Endothelial cell (in vitro differentiated cells): ENCODE measurements at places on chromosomes 12 and 14.

- H3K4me1 ChIP-seq, result peaks cover 5% of the 10 kb centered on the region
- H3K27me3 ChIP-seq, result no peaks in the 10 kb centered on the region
- no peak for DNase-seq
- no peaks in the 10 kb centered on the region for H3K36me3 ChIP-seq
- H3K27ac ChIP-seq, result no peak overlapping the region
Measured at GRCh38 chr14:26709019-26709418, 111.2 kb upstream of the NOVA1 start.

- H3K27me3 ChIP-seq, result peaks cover 1% of the 10 kb centered on the region
- no peaks in the 10 kb centered on the region for H3K4me1 ChIP-seq
- DNase-seq, result no peak
- H3K36me3 ChIP-seq, result no peaks in the 10 kb centered on the region
Measured at GRCh38 chr12:91261820-91262676, 79.4 kb upstream of the DCN start.

- no peak overlapping the region for H3K4me3 ChIP-seq
- no peak for DNase-seq
- no peaks in the 10 kb centered on the region for H3K36me3 ChIP-seq
- H3K4me1 ChIP-seq, result no peaks in the 10 kb centered on the region
- H3K27me3 ChIP-seq, result peaks cover 2% of the 10 kb centered on the region
Measured at GRCh38 chr12:93624595-93625294, 52.3 kb downstream of the SOCS2 start.

- no peak overlapping the region for H3K4me3 ChIP-seq
- peak; percentile 43 for DNase-seq
- no peak overlapping the region for H3K27ac ChIP-seq
Measured at GRCh38 chr12:71415336-71416231, 24.0 kb upstream of the LGR5 start.

DNA sequence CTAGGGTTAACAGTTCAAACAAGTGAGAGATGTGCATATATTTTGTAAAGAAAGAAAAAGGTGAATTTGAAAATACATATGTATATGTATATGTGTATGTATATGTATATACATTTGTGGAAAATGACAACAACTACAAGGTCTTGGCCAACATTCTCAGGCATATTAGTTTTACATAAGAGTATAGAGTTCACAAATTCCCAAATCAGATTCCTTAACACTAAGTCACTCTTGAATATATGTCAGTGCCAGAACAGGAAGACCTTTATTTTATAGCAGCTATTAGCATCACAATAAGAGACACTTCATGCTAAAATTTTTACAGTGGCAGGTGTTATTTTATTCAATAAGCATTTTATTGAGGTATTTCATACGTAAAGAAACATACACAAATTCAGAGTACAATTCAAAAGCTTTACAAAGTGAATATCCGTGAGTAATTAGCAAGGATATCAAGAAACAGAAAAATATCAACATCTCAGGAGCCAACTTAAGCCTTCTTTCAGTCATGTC, 179.7 kb downstream of the SLC6A15 start:
- H3K4me3 ChIP-seq, result no peak overlapping the region

DNA sequence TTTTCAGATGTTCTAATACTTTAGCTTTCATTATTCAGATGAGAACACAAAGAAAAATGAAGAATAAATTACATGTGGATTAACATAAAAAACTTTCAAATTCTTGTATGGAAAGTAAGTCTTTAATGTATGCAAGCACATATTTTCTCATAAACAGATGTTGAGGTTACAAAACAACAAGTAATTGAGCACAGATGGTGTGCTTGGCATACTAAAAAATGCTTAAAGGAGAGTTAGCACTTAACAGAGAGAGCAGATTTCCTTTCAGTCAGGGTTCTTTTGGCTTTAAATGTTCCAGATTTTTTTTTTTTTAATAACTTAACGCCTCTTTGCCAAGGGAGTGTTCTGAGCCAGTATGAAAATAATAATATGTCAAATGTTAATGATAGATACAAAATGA, 96.0 kb downstream of the RASSF9 start:
- H3K27ac ChIP-seq, result no peak overlapping the region
- H3K4me3 ChIP-seq, result no peak overlapping the region
- no peaks in the 10 kb centered on the region for H3K4me1 ChIP-seq

DNA sequence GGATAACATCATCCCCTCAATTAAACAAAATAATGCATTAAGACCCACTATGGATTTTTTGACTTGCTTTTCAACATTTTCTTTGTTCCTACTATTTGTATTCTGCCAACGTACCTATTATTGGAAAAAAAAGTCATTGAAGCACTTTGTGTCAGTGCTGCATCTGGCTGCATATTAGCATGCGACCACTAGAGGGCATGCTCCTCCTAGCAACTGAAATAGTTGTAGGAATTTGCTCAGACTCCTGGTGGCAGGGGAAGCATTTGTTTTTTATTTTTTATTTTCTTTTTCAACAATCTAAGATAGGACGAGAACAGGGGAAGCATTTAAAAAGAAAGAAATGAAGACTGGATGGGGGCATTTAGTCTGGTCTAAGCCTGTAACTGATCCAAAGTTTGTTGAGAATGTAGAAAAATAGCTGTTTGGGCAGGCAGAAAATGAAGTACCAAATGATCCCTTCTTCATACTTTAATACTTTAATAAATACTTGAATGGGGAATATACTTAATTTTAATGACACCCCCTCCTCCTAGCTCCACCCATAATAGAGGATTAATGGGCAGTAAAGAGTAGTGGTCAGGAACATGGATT, 14.5 kb upstream of the CLEC4A start:
- no peak overlapping the region for H3K27ac ChIP-seq
- H3K4me3 ChIP-seq, result no peak overlapping the region
- H3K4me1 ChIP-seq, result no peaks in the 10 kb centered on the region
- DNase-seq, result peak; percentile 76
- peaks cover 4% of the 10 kb centered on the region for H3K36me3 ChIP-seq
- peaks cover 2% of the 10 kb centered on the region for H3K27me3 ChIP-seq

DNA sequence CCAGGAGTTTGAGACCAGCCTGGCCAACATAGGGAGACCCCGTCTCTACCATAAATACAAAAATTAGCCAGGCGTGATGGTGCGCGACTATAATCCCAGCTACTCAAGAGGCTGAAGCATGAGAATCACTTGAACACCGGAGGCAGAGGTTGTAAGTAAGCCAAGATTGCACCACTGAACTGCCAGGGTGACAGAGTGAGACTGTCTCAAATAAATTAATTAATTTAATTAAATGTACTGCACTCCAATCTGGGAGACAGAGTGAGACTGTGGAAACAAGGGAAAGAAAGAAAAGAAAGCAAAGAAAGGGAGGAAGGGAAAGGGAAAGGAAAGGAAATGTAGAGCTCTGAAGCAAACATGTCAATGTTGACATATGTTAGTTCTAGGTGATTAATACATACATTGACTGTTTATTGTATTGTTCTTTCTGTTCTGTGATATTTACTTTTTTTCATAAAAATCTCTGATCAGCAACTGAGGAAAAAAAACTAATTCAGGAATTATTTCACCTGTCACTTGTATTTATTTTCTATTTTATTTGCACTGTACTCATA, 99.6 kb downstream of the DENND5B start:
- DNase-seq, result no peak
- peaks cover 7% of the 10 kb centered on the region for H3K4me1 ChIP-seq
- no peaks in the 10 kb centered on the region for H3K27me3 ChIP-seq
- H3K27ac ChIP-seq, result no peak overlapping the region
- H3K36me3 ChIP-seq, result no peaks in the 10 kb centered on the region

DNA sequence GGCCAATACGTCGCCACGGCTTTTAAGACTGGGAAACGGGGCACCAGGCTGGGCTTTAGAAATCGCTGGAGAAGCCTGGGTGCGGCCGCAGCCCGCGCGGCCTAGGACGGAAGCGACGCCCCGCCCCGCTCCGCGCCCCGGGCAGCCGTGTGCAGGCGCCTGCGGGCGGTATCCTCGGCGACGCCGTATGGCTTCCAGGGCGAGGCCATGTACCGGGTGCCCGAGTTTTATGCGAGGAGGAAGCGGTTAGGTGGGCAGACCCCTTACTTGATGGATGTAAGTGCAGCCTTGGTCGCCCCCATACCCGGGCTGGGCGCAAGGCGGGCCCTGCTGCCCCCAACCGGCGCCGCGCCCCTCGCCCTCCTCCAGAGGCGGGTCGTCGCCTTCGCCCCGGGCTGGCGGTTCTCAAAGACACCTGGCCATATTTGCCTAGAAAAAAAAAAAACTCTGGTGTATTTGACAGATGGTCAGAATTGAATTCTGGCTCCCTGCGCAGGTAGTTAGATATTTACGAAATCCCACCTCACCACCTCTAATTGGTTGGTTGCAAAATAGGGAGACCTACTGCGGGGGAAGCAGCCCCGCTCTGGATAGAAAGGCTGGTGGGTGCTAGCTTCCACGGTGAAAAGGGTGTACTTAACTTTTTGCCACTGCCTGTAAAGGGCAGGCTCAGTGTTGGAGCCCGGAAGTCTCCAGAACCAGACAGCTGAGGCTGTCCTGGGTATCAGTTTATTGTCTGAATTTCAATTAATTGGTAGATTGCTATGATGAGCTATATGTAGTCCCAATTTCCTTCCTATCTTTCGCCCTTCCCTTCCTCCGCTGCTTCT, at the start of gene PPP1R36:
PPP1R36 (plus strand) TSS at position 171 of the 830 bp plus-strand sequence; CDS start at position 208, 37 bp downstream.
- peaks cover 18% of the 10 kb centered on the region for H3K4me1 ChIP-seq
- H3K36me3 ChIP-seq, result no peaks in the 10 kb centered on the region
- H3K27me3 ChIP-seq, result peaks cover 2% of the 10 kb centered on the region
- peak within 1 kb of the TSS; percentile 38 for H3K4me3 ChIP-seq
- DNase-seq, result peak; percentile 33

DNA sequence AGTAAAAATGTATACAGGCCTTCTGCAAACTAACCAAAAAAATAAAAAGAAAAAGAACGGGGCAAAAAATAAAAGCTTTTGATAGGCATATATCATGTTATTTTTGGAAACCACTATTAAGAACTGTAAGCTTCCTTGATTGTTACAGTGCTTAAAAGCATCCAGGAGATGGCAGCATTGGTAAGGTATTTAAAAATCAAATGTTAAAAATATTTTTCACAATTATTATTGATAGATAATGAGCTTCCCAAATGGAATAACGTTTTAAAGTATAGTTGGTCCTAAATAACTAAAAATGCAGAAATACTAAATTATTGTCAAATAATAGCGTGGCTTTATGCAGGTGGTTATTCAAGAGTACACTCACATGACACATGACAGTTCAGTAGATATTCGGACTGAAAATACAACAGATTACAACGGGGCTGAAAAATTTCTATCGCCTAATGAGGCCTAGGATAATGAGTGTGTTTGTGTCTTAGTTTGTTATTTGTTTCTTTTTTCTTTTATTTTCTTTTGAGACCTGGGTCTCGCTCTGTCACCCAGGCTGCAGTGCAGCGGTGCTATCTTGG, 127.2 kb upstream of the ATF7IP start:
- peaks cover 13% of the 10 kb centered on the region for H3K4me1 ChIP-seq
- H3K4me3 ChIP-seq, result no peak overlapping the region
- no peak for DNase-seq
- no peaks in the 10 kb centered on the region for H3K27me3 ChIP-seq
- H3K27ac ChIP-seq, result no peak overlapping the region

- DNase-seq, result no peak
- H3K4me3 ChIP-seq, result no peak overlapping the region
- peaks cover 1% of the 10 kb centered on the region for H3K27me3 ChIP-seq
Measured at GRCh38 chr12:78002878-78003277, 172.2 kb downstream of the NAV3 start.

DNA sequence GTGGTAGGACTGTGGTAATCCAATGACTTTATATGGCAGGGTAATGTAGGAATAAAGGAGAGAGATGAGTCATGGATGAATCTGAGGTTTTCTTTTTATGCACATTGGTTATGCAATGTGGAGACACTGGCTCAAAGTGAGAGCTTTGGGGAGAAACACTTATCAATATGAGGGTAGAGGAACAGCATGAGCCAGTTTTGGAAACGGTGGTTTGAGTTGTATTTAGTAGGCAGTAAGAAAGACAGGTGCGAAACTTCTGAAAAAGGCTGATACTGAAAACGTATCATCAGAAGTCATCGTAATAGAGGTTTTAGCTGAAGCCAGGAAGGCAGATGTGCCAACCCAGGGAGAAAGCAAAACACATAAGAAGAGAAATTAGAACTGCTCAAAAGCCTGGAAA, 854.8 kb upstream of the SEL1L start:
- no peak overlapping the region for H3K4me3 ChIP-seq
- H3K36me3 ChIP-seq, result no peaks in the 10 kb centered on the region
- no peak overlapping the region for H3K27ac ChIP-seq
- H3K4me1 ChIP-seq, result no peaks in the 10 kb centered on the region
- no peak for DNase-seq

DNA sequence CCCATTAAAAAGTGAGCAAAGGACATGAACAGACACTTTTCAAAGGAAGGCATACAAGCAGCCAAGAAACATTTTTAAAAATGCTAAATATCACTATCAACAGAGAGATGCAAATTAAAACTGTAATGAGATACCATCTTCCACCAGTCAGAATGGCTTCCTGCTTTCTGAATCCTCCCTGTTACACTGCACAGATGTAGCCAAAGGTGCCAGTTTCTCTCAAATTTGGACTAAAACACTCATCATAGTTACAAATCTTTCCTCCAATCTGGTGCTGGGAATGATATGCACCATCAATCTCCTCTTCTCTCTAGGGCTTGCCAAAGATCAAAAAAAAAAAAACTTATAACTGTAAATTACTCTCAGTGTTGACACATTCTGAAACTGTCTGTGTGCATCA, 311.8 kb upstream of the CLEC14A start:
- H3K27ac ChIP-seq, result no peak overlapping the region
- no peaks in the 10 kb centered on the region for H3K27me3 ChIP-seq
- no peak for DNase-seq

GRCh38 chr14:100076133-100076532, 10.9 kb downstream of the EVL start:
- H3K4me3 ChIP-seq, result no peak overlapping the region
- DNase-seq, result peak; percentile 19
- no peaks in the 10 kb centered on the region for H3K36me3 ChIP-seq
- peaks cover 48% of the 10 kb centered on the region for H3K4me1 ChIP-seq

GRCh38 chr12:122643207-122643805, 59.9 kb downstream of the HCAR2 start:
- no peak overlapping the region for H3K4me3 ChIP-seq
- H3K36me3 ChIP-seq, result no peaks in the 10 kb centered on the region
- peak overlapping the region; percentile 73 for H3K27ac ChIP-seq
- DNase-seq, result no peak
- H3K27me3 ChIP-seq, result no peaks in the 10 kb centered on the region

- no peaks in the 10 kb centered on the region for H3K4me1 ChIP-seq
Measured at GRCh38 chr14:30519961-30520360, 39.0 kb upstream of the G2E3 start.

DNA sequence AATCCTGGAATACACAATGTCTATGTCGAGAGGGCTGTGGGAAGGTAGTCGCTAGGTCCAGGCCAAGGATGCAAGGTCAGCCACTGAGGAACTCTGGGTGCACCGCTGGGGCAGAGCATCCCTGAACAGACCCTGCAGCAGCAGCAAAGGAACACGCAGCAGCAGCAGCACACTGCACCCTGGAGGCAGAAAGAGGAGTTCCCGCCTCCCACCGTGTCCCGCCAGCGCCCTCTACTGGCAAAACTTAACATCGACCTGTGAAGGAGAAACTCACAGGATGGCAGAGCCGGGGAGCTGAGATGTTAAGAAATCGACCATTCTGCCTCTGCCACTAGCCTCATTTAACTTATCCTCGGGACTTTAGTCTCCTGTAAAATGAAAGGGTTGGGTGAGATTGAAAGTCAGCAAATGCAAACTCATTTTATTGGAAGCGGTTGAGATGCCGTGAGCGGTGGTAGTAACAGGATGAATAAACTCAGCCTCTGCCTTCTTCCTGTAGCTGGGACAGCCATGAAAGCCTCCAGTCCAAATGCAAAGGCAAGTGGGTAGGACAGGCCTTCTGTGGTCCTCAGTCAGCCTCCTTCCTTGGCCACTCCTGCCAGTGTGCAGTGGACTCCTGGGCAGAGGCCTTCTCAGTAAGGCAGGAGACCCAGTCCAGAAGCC, 45.6 kb downstream of the STAB2 start:
- H3K27ac ChIP-seq, result no peak overlapping the region
- no peaks in the 10 kb centered on the region for H3K4me1 ChIP-seq
- no peaks in the 10 kb centered on the region for H3K27me3 ChIP-seq
- DNase-seq, result peak; percentile 94
- H3K36me3 ChIP-seq, result no peaks in the 10 kb centered on the region
- H3K4me3 ChIP-seq, result no peak overlapping the region
